ENCODE measurements at places on chromosomes 5 and 9.
A peak's percentile ranks its signal among the peaks of the same experiment; 100 is the strongest.

DNA sequence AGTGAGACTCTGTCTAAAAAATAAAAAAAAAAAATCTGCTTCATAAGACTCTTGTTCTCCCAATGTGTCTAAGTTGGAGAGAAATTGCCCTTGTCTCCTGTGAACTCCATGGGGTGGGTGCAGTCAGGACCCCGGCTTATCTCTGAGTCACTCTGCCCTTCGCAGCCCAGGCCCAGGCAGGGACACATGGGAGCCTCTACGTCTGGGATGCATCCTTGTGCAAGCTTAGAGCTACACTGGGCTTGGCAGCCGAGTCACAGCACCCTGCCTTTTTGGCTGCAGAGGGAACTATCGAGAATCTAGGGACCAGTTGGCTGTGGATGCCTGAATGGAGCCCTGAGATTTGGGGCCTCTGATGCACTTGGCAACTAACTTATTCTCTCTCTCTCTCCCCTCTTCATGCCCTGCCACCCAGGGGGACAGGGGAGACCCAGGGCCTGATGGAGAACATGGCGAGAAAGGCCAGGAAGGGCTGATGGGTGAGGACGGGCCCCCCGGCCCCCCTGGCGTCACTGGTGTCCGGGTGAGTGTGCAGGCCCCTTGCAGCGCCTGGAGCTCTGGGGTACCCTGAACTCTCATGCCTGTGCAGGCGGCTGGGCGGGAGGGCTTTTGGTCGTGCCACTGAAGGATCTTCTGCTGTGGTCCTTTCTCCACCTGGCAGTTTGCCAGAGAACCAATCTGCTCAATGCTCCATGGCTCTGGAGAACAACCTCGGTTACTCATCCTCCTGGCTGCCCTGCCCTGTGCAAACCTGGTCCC, 47.5 kb upstream of the ORM1 start:
- DNase-seq: no peak

- no peak for DNase-seq
Measured at GRCh38 chr5:71483355-71483754, 27.9 kb downstream of the BDP1 start.

- no peak for DNase-seq
Measured at GRCh38 chr5:153671653-153672346, 181.3 kb downstream of the GRIA1 start.

DNA sequence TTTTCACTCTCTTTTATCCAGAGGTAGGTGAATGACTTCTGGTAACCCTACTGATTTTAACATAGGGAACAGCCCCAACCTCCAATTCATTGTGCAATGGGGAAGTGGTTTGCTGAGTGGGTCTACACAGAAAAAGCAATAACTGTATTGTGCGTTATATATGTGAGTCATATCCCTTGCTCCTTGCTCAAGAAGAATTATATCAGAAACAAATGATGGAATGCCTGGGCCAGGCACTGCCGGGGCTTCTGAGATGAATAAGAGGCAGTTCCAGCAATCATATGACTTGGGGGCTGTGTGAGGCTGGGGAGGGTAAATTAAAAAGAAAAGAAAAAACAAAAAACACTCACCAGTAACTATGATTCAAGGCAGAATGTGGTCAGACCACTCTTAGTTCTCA, 79.2 kb upstream of the ABCA1 start:
- no peak for DNase-seq

DNA sequence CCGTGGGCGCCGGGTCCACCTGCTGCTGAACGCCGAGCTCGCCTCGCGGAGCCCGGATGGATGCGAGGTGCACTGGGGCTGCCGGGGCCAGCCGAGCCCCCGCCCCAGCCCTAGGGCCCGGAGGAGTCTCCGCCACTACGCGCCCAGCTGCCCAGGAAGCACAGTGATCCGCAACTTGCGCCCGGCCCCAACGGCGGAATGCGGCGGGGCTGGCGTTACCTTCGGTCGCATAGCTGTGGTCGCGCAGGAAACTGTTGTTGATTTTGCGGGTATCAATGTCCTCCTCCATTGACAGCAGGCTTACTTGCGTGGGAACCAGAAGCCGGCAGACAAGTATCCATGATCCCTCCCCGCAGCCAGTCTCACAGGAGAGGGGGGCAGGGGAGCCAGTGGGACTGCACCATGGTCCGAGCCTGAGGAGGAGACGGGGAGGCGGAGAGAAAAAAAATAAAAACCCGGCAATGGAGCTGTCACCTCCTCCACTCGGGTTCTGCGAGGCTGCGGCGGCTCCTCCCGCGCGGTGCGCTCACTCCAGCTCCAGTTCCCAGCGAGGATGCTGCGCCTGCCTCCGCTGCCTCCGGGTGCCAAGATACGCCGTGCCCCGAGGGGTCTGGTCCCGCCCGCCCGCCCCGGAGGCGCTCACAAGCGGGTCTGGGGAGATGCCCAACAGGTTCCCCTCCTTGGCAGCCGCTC, 628 bp downstream of the PPP2R2B start:
- DNase-seq: peak; percentile 34

DNA sequence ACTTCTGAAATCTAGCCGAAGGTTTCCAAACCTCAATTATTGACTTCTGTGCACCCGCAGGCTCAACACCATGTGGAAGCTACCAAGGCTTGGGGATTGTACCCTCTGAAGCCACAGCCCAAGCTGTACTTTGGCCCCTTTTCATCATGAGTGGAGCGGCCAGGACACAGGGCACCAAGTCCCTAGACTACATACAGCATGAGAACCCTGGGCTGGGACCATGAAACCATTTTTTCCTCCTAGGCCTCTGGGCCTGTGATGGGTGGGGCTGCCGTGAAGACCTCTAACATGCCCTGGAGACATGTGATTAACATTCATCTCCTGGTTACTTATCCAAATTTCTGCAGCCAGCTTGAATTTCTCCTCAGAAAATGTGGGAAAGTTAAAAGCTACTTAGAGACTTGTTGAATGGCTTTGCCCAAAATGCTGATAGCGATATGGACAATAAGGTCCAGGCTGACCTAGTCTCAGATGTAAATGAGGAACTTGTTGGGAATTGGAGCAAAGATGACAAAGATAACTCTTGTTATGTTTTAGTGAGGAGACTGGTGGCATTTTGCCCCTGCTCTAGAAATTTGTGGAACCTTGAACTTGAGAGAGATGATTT, 34.1 kb upstream of the CPLANE1 start:
- no peak for DNase-seq

GRCh38 chr9:129816501-129817435, 7.2 kb downstream of the TOR1A start:
- DNase-seq: no peak
